T1000 (cell line): ENCODE measurements at places on chromosomes 12 and 14.

- DNase-seq, result no peak
Observed at GRCh38 chr14:70114621-70115156, 74.1 kb downstream of the SLC8A3 start.

DNA sequence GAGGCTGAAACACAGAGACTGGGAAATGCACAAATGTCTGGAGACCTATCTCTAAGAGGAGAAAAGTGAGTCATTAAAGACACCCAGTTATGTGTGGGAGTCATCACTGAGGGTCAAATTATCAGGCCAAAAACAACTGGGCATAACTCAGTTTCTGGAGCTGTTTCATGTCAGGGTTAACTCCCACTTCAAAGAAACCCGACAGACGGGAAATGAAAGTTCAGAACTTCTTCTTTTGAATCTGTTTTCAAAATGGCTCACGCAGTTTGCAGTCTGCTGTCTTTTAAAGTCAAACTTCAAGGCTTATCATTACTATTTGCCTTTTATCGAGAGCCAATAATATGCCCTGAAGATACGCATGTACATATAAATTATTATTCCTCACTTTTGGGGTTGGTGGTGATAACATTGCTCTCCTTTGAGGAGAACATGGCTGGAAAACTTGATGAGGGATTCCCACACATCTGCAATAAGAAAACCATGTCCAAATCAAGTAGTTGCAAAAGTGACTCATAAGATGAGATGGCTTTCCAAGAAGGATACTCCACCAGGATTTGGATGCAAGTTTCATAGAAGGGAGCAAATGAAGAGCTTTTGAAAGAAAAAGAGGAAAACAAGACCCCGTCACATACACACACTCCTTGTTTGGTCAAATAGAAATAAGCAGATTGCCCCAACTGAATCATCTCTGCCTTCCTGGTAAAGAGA is 341.4 kb downstream of the ADAMTS20 start:
- DNase-seq, result no peak

GRCh38 chr14:94128216-94128839 is 1.1 kb downstream of the IFI27L2 start:
- no peak for DNase-seq

DNA sequence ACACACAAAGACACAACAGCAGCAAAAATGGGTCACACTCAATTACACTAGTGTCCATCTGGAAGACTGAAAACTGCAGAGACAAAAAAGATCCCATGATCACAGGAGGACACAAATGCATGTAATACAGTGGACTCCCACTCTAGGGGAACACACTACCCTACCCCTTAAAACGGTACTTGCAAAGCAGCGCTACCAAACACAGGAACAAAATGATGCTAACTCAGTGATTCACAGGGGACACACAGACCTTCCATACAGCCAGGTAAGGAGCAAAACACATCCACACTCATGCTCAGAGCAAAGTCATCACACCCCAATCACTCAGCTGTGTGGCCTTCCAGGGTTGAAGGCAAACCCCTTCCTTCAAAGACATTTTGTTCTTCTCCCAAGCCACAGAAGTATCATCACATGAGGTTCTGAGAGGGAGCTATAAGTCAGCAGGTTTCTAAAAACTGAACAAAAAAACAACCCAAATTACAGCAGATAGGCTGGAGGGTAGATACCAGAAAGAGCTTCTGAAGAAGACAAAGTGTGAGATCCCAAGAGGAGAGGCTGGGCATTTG is 14.8 kb downstream of the SMUG1 start:
- DNase-seq, result no peak

DNA sequence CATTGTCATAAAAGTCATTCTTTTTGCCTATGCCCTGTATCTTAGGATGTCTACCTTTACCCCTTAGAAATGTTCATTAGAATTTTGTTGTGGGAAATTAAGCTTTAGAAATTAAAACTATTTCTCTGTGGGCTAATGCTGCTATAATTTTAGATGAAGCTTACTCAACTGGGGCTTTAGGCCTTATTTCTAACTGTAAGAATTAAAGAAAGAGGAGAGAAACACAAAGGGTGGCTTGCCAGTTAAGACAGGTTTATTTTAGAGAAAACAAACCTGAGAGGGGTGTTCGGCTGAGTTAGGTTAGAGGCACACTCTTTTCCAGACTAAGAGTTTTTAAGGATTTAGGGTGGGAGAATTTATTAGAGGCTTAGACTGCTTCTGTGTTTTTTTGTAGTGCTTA is 6.4 kb downstream of the TRIP11 start:
- DNase-seq, result no peak

GRCh38 chr12:89082370-89082753 is 269.9 kb downstream of the DUSP6 start:
- DNase-seq, result no peak

DNA sequence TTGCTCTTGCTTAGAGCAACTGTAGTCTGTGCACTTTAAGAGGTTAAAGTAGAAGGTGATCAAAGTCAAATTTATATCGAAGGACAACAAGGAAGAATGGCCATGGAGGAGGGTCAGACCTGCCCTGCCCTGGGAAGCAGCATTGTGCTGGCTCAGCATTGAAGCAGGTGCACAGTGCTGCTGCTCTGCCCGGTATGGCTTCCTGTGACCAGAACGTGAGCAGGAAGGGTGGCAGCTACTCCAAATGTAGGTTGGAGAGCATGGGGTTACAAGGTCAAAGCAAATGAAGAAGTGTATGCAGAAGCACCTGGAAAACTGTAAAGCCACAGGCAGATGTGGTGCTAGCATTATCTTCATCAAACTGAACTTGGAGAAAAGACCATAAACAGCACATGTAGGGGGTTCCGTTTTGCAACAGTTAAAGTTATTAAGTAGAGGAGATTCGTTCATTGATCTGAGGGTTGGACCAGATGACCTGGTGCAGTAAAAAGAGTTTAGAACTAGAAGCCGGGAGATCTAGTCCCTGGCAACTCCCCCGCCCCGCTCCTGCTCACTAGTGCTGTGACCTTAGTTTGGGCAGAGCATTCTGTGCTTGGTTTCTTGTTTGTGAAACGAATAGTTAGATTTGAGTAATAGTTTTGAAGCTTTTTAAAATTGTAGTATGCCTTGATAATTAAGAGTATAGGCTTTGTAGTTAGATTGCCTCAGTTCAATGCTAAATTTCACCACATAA is 84.2 kb downstream of the SCN8A start:
- no peak for DNase-seq

DNA sequence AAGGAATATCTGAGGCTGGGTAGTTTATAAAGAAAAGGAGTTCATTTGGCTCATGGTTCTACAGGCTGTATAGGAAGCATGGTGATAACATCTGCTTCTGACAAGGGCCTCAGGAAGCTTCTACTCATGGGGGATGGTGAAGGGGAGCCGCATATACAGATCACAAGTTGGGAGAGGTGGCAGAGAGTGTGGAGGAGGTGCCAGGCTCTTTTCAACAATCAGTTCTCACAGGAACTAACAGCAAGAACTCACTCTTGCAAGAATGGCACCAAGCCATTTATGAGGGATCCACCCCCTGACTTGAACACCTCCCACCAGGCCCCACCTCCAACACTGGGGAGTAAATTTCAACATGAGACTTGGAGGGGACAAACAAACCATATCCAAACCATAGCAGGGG is 3.5 kb upstream of the TSPAN11 start:
- DNase-seq, result no peak
